ENCODE measurements at places on chromosomes 1 and 21.

DNA sequence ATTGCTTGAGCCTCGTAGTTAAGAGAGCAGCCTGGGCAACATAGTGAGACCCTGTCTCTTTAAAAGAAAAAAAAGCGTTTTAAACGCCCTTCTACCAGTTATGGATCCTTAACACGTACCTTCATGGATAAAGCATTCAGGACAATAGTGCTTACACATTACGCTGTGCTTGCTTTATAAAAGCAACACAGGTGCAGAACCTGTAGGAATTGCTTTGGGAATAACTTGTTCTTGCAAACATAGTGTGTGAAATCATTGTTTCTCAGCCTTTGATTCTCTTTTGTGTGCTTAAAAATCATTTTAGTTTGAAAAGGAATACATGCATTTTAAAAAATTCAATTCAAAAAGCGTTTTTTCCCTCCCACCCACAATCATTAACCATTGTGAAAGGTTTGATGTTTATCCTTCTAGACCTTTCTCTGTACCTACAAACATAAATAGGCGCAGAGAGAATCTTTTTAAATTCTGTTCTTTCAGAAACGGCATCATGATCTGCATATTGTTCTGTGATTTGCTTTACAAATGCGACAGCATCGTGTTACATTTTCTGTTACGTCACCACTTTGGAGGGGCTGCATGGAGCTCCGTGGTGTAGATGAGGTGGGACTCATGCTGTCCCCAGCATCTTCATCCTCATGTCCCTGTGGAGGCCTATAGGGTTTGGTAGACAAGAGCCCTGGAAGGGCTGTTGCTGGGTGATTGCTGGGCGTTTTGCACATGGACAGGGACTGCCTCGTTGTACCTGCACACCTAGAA lies 54.6 kb downstream of the SPSB1 start:
- no peak for DNase-seq

DNA sequence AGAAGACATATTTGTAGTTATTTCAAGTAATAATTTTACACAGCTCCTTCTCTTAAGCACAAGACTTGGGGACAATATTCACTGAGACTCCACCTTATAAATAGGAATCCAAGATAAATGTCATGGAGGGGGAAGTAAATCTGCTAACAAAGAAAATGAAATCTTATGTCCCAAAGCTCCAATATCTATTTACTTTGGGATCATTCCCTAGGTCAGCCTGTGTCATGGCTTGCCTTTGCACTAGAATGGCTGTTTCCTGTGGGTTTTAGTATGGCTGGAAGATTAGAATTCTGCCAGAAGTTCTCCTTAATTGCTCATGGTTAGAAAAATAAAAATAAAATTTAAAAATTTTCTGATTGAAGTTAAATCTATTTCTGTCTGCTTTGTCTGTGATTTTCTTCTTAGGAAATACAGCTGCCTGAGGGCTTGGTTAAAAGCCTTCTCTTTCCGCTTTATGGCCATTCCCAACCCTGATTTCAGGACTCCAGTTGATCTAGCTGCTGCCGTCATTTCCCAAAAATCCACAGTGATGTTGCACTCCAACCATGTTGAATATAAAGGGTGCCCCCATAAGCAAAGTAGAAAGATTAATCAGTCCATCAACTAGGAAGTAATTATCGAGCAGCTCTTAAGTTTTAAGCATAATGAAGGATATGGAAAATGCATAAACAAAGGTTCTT lies 326.4 kb upstream of the LYPLAL1 start:
- no peak for DNase-seq

DNA sequence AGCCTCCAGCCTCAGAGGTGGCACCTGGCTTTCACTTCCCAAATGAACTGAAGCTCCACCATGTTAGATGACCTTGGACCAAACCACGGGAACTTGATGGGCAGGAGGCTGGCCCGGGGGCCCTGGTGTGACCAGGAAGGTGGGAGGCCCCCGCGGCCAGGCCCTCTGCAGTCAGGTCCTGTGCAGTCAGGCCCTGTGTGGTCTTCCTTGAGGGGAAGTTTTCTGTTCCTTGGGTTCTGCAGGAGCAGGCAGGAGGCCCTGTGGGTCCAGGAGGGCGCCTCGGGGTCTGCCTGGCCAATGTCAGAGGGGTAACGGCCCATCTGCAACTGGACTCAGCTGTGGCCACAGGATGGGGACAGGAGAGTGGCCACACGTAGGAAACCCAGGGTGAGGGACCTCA lies 13.0 kb downstream of the PRDM16 start:
- no peak for DNase-seq

- no peak for DNase-seq
Measured at GRCh38 chr1:46053734-46054133, 78.7 kb downstream of the PIK3R3 start.

GRCh38 chr1:36256558-36257374 lies 32.5 kb downstream of the THRAP3 start:
- DNase-seq, result no peak

DNA sequence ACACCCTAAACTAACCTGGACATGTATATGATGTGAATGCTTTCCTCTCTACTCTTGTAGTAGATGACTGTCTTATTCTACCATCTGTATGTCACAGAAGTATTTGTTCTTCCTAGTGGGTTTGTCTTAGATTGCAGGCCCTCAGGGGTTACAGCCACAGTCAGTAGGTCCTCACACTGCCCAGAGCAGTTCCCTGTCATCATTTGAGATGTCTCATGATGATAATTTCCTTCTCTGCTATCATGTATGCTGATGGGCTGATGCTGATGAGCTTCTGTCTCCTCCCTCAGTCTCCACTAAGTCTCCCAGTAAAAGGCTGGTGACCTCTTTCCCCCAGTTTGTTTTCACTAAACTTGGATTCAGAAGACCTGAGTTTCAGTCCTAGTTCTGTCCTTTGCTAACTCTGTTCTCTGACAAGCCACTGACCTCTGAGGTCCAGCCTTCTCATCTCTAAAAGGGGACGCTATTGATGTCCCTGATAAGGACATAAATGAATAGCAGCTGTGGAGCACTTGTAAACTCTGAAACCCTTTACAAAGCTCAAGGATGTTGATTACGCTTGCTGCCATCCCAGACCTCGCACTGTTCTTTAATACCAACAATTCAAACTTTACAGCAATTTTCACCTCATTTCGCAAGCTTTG lies 3.1 kb upstream of the ETV3 start:
- no peak for DNase-seq

- DNase-seq, result peak; percentile 17
Measured at GRCh38 chr1:96596226-96596922, 125.2 kb upstream of the PTBP2 start.
